ENCODE measurements at places on chromosomes 4 and X. TPM values are rescaled to one million over a fixed set of nuclear protein-coding genes. Genes with fewer than 3 reads are reported as not detected.

The SUPT20HL2 gene
- total RNA-seq = not detected

The SRPK3 gene
- 8.0 TPM for total RNA-seq

The MAGEA6 gene
- total RNA-seq = not detected

The CFP gene
- 6.0 TPM for total RNA-seq

The DCAF4L1 gene
- 0.48 TPM for total RNA-seq

GRCh38 chrX:149982310-149982709 is 44.0 kb upstream of the EOLA2 start:
- DNase-seq = no peak
- H3K27me3 ChIP-seq = no peaks in the 10 kb centered on the region
- no peaks in the 10 kb centered on the region for H3K4me1 ChIP-seq
- H3K4me3 ChIP-seq = no peak overlapping the region
- H3K36me3 ChIP-seq = peaks cover 4% of the 10 kb centered on the region
- no peak overlapping the region for H3K27ac ChIP-seq

- no peaks in the 10 kb centered on the region for H3K27me3 ChIP-seq
- H3K27ac ChIP-seq = peak overlapping the region; percentile 53
- H3K36me3 ChIP-seq = no peaks in the 10 kb centered on the region
- peak overlapping the region; percentile 91 for H3K4me3 ChIP-seq
Observed at GRCh38 chrX:101417981-101418841, 10.2 kb downstream of the HNRNPH2 start.

- no peak overlapping the region for H3K27ac ChIP-seq
- no peaks in the 10 kb centered on the region for H3K36me3 ChIP-seq
- no peaks in the 10 kb centered on the region for H3K4me1 ChIP-seq
- H3K4me3 ChIP-seq = no peak overlapping the region
- no peaks in the 10 kb centered on the region for H3K27me3 ChIP-seq
Observed at GRCh38 chr4:153269218-153269990, 65.2 kb downstream of the TRIM2 start.

GRCh38 chr4:84915396-84915780 is 51.1 kb downstream of the WDFY3 start:
- no peaks in the 10 kb centered on the region for H3K27me3 ChIP-seq
- no peak overlapping the region for H3K27ac ChIP-seq
- no peak for DNase-seq
- no peaks in the 10 kb centered on the region for H3K36me3 ChIP-seq

DNA sequence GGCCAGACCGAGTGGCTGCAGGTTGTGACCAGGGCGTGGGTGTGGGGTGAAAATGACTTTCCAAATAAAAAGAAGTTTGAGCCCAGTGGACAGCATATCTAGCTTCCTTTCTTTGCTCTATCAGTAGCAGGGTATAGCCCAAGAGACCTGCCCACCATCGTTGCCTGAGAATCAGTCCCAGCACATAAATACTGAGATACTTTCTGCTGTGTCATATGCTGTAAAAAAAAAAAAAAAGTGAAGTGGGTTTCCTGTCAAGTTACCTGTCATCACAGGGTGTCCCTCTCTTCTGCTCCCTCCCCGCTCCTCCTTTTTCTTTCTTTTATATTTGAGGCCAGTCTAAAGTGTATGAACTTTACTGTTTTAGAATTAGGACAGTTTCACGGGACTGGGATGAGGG is 330.3 kb upstream of the BOD1L1 start:
- no peaks in the 10 kb centered on the region for H3K27me3 ChIP-seq
- DNase-seq = no peak
- no peak overlapping the region for H3K27ac ChIP-seq

DNA sequence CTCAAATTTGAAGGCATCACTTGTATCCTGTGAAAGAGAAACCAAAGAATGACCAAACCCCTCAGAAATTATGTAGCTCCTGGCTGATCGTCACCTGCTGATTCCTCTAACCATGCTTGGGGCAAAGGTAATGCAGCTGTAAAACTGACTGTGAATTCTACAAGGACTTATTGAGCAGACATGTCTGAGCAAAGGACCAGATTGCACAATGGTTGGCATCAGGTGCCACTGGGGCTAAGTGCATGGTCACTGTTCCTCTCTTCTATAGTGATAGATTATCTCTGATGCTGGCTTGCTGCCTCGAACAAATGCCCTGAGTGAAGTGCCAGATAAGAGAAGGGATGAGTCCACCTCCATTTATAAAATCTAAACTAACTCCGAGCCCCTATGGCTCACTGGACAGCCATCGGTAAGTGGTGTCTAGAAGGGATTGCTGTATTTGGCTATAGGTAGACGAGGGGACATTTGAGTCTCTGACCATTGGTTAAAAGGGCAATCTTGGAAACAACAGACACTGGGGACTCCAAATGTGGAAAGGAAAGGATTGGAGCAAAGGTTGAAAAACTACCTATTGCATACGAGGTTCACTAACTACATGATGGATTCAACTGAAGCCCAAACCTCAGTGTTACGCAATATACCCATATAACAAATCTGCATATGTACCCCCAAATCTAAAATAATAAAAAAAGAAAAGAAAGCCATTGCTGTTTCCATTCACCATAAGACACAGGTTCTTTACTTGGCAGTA is 110.7 kb upstream of the IGSF1 start:
- no peaks in the 10 kb centered on the region for H3K36me3 ChIP-seq
- DNase-seq = no peak
- H3K4me3 ChIP-seq = no peak overlapping the region

DNA sequence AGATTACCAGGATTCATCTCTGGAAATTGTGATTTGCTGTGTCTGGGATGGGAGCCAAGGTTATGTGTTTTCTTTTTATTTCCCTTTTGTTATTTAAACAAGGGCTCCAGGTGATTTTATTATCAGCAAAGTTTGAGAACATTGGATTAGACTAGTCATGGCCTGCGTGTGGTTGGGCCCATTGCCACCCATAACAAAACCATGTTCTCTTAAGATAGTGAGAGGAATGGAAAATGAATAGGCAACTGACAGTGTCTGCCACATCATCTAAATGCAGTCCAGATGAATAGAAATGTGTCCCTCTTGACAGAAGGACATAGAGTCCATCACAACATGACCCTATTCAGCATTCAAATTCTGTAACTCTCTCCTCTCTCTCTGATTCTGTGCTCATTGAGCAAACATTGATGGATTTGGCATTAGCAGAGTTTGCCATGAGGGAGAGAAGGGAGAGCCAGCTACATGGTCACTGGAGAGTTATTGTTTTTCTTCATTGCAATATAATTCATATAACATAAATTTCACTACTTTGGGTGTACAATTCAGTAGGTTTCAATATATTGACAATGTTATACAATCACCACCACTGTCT is 11.7 kb downstream of the XK start:
- no peaks in the 10 kb centered on the region for H3K27me3 ChIP-seq
- H3K36me3 ChIP-seq = no peaks in the 10 kb centered on the region
- H3K4me1 ChIP-seq = no peaks in the 10 kb centered on the region
- no peak overlapping the region for H3K27ac ChIP-seq

- H3K36me3 ChIP-seq = no peaks in the 10 kb centered on the region
- H3K4me3 ChIP-seq = no peak overlapping the region
- H3K27me3 ChIP-seq = no peaks in the 10 kb centered on the region
- DNase-seq = no peak
- H3K27ac ChIP-seq = no peak overlapping the region
Observed at GRCh38 chrX:50075630-50076339, 125.0 kb downstream of the AKAP4 start.

DNA sequence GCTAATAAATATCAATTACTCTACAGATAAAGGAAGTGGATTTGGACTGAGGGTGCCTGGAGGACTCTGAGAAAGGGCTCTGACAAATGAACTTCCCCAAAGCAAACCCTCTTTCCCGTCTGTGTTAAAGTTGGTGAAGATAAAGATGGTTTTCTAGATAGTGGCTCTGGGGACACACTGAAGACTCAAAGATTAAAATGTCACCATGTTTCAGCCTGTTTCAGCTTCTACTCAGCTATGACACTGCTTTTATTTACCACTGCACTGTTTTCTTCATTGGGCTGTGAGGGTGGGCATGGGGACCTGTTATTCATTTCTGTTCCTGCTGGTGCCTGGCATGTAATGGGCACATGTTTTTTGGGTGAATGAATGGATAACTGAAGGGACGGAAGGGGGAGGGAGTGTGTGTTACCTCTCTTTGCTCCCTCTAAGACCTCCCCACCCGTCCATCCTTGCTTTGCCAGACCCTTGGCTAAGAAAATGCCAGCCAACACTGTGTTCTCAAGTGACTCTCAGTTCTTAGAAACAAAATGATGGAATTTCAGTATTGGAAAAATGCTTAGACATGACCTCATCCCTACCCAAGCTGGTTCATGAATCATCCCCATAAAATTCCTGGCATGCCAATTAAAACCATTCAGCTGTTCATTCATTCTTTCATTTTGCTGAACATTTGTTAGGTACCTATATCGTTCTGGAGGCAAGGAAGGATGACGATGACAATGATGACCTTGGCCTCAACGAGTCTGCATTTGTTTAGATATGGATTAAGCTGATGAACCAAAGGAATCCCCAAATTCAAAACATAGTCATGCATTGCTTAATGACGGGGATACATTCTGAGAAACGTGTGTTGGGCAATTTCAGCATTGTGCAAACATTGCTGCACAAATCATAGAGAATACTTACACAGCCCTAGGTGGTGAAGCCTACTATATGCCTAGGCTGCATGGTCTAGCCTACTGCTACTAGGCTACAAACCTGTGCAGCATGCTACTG is 13.4 kb upstream of the STK32B start:
- no peaks in the 10 kb centered on the region for H3K36me3 ChIP-seq
- H3K27ac ChIP-seq = peak overlapping the region; percentile 2
- H3K4me3 ChIP-seq = no peak overlapping the region
- no peak for DNase-seq

GRCh38 chr4:182629096-182629495 is 288.1 kb downstream of the DCTD start:
- H3K27ac ChIP-seq = no peak overlapping the region
- H3K4me1 ChIP-seq = no peaks in the 10 kb centered on the region
- no peak overlapping the region for H3K4me3 ChIP-seq

- H3K36me3 ChIP-seq = no peaks in the 10 kb centered on the region
- DNase-seq = no peak
- H3K4me3 ChIP-seq = peak overlapping the region; percentile 59
- no peaks in the 10 kb centered on the region for H3K4me1 ChIP-seq
Observed at GRCh38 chrX:40933132-40933705, 152.0 kb upstream of the USP9X start.

GRCh38 chrX:74178536-74178935 is 125.4 kb upstream of the ZCCHC13 start:
- no peaks in the 10 kb centered on the region for H3K27me3 ChIP-seq
- no peak overlapping the region for H3K4me3 ChIP-seq
- DNase-seq = no peak
- no peaks in the 10 kb centered on the region for H3K36me3 ChIP-seq
- H3K27ac ChIP-seq = no peak overlapping the region

- H3K4me3 ChIP-seq = no peak overlapping the region
- no peak overlapping the region for H3K27ac ChIP-seq
- no peak for DNase-seq
- no peaks in the 10 kb centered on the region for H3K36me3 ChIP-seq
- H3K27me3 ChIP-seq = no peaks in the 10 kb centered on the region
Observed at GRCh38 chrX:140151316-140151715, 186.0 kb upstream of the CXorf66 start.
